ENCODE measurements at places on chromosomes 2 and 18.
A peak's percentile ranks its signal among the peaks of the same experiment; 100 is the strongest.

DNA sequence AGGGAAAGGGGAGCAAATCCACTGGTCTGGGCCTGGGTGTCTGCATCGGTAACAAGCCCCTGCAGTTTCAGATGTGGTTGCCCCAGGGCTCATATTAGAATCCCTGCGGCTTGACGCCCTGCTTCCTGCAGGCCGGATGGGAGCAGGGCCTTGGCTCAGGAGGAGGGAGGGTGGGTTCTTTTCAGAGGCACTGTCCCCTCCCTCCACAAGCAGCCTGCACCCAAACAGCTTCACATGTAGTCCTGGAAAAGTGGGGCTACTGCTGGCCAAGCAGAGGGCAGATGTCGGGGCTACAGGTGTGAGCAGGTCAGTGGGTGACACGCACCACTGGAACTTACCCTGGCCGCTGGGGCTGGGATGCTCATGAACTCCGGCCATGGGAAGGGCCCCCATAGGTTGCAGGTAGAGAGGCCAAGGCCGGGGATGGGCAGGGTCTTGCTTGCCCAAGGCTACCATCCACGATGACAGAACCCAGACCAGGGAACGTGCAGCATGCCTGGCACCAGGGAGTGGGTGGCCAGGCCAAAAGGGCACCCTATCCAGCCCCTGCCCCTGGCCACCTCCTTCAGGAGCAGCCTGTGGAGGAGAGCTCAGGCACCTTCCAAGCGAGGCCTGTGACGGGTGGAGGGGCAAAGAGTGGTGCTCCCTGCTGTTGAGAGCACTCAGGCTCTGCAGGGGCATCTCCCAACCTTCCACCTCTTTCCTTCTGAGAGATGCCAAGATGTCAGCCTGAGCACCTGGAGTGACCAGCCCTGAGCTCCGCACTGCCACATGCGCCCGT is 16.8 kb downstream of the ARID5A start:
- no peak for DNase-seq

DNA sequence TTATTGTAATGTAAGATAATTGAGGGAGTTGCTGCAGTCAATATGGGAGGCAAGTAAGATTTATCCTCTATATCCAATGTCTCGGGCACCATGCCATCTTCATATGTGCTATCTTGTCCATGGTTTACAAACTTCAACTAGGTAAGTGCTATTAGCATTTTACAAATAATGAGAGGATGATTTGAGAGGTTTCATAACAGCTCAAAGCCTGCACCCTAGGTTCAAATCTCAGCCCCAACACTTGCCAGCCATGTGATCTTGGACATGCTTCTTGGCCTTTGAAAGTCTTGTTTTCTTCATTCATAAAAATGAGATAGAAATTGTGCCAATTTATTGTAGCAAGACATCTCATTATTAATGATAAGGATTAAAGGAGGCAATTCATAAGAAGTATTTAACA is 108.8 kb downstream of the RND3 start:
- DNase-seq, result no peak

DNA sequence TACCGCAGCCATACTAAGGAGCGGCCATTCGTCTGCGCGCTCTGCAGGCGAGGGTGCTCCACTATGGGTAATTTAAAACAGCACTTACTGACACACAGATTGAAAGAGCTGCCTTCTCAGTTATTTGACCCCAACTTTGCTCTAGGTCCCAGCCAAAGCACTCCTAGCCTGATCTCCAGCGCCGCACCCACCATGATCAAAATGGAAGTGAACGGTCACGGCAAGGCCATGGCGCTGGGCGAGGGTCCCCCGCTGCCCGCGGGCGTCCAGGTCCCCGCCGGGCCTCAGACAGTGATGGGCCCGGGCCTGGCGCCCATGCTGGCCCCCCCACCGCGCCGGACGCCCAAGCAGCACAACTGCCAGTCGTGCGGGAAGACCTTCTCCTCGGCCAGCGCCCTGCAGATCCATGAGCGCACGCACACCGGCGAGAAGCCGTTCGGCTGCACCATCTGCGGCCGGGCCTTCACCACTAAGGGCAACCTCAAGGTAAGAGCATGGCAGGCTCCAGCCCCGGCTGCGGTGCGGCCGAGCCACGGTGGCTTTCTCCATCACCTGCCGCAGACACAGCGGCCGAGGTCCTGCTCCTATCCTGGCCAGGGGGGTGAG is 15.5 kb downstream of the SALL3 start:
- DNase-seq, result no peak

DNA sequence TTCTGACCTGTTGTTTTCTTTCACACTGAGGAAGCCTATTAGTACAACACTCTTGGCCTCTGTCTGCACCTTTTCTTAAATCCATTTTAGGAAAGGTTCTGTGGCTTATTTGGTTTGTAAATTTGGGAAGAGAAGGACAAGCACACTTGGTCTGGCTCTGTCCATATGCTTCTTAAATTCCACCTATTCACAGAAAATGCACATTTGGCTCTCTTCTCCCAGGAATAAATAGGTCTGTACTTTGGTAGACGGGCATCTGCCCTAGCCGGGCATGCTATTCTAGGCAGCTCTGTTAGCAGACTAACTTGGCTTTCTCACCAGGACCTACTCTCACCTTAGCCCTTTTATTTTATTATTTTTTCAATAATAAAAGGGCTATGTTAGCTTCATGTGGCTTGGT is 1211.8 kb upstream of the SLC39A10 start:
- DNase-seq, result no peak

DNA sequence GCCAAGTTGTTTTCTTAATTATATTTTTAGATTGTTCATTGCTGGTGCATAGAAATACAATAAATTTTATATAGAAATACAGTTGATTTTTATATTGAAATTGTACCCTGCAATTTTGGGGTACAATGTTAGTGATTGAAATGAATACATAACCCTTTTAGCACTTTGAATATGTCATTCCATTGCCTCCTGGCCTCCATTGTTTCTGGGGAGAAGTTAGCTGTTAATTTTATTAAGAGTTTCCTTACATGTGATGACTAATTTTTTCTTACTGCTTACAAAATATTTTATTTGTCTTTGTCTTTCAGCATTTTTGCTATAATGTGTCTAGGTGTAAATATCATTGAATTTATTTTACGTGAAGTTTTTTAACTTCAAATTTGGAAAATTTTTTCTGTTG is 176.5 kb upstream of the DCC start:
- no peak for DNase-seq

GRCh38 chr2:78383576-78383975 is 641.9 kb upstream of the REG3G start:
- no peak for DNase-seq

DNA sequence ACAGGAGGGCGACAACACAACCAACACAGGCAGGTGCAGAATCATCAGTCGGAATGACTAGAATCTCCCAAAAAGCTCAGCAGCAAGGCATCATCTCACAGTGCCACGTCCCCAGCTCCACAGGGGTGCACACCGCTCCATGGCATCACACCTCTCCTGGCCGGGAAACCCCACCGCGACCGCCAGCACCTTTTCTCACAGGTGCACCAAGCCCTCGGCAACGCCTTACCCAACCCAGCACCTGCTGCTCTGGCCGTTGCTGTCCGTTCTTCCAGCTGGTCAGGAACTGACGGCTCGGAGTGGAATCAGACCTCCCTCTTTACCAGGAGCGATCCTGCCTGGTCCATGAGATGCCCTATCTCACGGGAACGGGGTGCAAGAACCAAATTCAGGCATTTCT is 61.3 kb downstream of the ZNF516 start:
- no peak for DNase-seq

DNA sequence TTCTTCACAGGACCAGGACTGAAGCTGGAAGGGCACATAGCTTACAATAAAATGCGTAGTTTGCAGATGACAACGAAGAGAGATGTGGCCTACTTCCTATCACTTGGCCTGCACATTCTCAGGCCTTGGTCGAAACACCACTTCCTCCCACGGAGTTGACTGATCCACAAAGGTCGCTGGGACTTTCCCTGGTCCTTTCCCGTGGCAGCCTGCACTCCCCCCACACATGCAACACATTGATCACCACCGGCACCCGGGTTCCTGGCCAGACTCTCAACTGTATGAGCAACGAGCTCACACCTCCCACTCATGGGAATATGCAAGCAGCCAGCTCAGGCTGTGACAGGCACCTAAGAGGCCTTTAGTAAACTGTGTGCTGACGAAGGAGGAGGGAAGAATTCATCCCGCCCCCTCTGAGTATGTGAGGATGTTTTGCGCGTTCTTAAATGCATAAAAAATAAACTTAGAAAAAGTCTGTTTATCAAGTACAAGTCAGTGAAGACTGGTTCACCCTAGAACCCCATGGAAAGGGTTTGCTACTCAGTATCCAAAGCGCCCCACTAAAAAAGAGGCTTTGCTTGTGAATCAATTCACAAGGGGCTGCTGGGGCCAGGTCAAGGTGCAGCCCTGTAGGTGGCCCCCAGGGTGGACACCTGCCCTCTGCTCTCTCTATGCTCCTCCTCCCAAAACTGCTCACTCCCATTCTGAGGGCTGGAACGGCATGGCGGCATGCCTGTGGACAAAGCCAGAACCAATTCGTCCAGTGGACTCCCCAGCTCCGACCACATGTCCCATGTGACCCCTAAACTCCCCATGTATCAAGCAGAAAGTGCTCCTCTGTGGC is 154.3 kb downstream of the EIPR1 start:
- DNase-seq, result no peak

DNA sequence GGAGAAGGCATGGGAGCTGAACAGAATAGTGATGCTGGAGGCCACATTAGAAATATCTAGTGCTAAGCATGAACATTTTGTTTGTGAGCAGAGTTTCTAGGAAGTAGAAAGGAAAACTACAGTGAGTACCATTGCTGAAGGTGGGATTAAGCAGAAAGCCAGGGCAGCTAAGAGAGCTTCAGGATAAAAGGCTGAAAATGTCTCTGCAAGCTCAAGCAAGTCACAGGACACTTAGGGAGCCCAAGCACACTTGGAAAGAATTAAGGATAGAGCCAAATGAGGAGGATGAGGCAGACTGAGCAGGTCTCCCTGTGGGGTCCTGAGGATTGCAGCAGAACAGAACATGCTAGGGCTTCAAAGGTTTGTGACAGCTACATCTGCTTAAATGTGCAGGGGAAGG is 80.6 kb upstream of the LYPD1 start:
- DNase-seq, result no peak

DNA sequence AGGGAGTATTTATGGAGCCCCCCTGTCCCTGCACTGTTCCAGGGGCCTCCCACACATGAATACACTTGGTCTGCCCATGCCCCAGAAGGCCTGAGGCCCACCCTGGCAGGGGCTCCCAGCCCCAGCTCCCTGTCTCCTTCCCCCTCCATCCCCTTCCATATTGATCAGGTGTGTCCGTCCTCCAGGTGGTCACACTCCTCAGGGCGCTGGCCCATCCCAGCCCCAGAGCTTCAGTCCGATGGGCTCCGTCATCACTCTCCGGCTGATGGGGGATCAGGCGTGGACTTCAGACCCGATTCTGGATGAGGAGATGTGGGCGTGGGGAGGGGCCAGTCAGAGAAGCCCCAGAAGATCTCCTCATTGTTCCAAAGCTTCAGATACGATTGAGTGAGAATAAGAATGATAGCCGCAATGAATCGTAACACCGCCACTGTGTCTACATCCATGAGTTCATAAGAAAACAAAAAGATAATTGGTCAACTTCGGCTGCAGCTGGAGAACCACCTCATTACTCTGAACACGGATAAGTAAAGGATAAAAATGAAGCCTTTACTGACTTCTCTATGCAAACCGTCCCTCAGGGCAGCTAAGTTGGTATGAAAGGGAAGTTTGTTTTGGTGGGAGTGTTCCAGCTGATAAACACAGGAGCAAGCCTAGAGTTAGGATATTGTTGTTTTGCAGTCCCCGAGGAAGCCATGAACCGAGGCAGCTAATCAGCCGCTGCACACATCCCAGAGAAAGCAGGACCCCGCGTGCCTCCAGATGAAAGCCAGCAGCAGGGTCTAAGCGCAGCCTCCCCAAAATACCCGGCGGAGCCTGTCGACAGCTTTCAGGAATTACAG is 279.5 kb downstream of the NDUFA10 start:
- DNase-seq, result no peak

DNA sequence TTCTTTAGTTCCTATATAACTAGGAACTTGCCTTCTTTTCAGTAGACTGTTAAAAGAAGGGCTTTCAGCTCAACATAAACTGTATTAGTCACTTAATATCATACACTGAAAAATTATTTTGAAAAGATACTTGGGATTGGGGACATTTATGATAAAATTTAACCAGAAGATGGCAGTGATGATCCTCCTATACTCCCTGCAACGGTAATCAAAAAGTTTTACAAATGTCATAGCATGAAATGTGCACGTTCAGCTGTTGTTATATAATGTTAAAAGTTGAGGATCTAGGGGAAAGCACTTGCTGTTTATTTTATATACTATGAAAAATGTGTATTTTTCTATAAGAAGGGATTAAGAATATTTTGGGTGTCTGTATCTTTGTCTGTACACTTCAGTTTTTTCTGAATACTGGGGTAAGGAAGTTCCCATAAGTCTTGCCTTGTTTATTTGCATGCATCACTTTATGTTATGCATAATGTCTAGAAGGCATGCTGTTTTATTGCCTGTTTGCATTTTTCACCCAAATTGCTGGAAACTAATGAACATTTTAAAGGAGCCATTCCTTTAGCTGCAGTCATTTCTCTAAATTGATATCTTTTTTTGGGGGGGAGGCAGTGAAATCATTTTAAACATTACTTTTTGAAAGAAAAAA is 19.0 kb downstream of the DYNC1I2 start:
- no peak for DNase-seq

DNA sequence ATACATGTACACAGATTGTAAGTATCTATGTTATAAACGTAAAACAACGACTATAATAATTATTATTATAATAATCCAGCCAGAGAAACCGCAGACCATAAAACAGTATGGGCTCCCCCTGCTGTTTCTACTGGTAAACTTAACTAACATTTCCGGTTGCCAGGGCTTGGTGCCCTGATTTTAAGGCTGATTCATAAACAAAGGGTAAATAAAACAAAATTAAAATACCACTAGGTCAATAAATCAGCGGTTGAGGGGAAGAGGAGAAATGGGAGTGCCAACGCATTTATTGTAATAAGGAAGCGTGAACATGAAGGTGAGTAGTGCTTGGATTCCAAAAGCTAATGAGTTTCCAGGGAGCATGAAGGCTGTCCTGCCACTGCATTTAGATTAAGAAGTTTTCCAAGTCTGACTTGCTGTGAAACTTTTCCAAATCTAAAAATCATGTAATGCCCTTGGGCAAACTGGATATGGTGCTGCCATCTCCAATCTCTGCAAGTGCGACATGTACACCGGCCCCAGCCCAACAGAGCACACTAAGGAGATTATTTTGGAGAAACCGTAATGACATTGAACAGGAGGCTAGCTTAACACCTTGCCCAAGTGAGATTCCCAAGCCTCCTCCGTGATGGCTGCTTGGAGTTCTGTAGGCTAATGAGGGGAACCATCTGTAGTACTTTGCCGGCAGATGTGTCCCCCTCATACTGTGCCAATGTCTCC is 50.7 kb upstream of the HNRNPA3 start:
- DNase-seq, result peak; percentile 20

GRCh38 chr2:96556441-96557330 is 20.1 kb downstream of the ARID5A start:
- DNase-seq, result no peak

DNA sequence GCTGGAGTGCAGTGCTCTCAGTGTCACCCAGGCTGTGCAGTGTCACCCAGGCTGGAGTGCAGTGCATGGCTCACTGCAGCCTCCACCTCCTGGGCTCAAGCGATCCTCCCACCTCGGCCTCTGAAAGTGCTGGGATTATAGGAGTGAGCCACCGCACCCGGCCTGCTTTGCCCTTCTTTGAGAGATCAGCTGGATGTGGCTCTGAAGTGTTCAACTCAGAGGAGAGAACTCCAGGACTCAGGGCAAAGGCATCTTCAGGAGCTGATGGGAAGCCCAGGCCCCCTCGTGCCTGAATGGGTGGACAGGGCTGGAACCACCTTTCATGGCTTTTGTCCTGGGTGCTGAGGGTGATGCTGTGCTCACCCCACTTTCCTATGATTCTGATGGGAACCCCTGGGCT is 52.0 kb upstream of the HAAO start:
- no peak for DNase-seq

- DNase-seq, result no peak
These were observed 7.2 kb upstream of the KCNK3 start for GRCh38 chr2:26685341-26685740.
